ENCODE measurements at places on chromosomes 5 and 9. TPM values are rescaled to one million over a fixed set of nuclear protein-coding genes. Genes with fewer than 3 reads are reported as not detected.

- no peak for DNase-seq
These were observed 56.8 kb upstream of the TMEM252 start for GRCh38 chr9:68597362-68597997.

The AJM1 gene
- 7.7 TPM for polyA plus RNA-seq

- DNase-seq, result no peak
These were observed 138.8 kb downstream of the DROSHA start for GRCh38 chr5:31393126-31393525.

The DRD1 gene
- polyA plus RNA-seq, result 0.25 TPM

The ZBTB6 gene
- 2.4 TPM for polyA plus RNA-seq

The CCIN gene
- 0.23 TPM for polyA plus RNA-seq

GRCh38 chr5:132774896-132775295 is 2.1 kb downstream of the SEPTIN8 start:
- DNase-seq, result no peak

DNA sequence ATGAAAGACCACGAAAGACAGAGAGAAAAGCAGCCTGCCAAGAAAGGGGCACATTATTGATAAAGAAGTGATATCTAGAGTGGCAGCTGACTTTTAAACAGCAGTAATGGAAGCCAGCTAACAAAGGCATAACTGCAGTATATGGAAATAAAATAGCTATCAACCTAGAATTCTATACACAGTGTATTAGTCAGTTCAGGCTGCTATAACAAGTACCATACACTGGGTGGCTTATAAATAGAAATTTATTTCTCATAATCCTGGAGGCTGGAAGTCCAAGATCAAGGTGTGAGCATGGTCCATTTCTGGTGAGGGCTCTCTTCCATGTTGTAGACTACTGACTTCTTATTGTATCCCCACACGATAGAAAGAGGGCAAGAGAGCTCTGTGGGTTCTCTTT is 109.8 kb downstream of the DEPDC1B start:
- no peak for DNase-seq

DNA sequence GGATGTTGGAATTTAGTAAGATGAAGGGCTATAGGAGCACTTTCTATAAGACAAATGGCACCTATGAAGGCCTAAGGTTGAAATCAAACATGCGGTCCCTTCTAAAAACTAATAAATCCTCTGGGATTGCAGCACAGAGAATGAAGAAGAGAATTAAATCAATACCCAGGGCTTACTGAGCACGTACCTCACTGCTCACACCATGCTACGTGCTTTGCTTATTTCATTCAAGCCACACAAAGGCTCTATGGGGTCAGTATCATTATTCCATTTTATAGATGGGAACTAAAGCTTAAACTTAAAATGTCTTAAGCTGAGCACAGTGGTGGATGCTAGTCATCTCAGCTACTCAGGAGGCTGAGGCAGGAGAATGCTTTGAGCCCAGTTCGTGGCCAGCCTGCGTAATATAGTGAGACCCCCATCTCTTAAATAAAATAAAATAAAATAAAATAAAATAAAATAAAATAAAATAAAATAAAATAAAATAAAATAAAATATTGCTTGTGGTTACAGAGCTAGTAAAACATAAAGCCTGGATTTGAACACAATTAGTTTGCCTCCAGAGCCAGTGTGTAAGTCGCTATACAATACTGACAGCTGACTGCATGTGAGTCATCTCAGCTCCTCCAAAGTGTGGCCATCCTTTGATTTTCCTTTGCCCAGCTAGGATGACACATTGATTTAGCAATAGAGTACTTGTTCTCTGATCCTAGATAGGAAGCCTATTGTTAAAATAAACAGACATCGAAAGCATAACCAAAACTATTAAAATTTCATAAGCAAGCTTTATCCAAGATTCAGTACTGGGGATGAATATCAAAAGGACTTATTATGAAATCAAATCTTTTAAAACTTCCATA is 20.9 kb upstream of the DPYSL3 start:
- DNase-seq, result no peak

DNA sequence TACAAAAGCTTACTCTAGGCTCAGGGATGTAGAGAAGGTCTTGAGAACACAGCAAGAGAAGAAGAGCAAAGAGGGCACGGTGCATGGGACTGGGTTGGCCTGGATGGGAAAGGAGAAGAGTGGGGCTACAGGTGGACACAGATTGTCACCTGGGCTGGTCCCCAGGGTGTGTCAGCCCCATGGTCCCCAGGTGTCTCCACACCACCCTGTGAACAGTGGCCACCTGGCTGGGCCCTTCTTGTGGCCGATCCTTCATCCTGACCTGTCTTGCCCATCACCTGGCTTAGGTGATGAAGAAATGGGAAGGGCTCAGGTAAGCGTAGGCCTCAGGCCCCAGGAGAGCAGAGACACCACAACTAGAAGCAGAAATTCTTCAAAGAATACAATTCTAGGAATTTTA is 188.9 kb downstream of the TENT4A start:
- no peak for DNase-seq

- no peak for DNase-seq
These were observed 161.6 kb upstream of the TSLP start for GRCh38 chr5:110909950-110910349.

The FREM1 gene
- 12.0 TPM for polyA plus RNA-seq

DNA sequence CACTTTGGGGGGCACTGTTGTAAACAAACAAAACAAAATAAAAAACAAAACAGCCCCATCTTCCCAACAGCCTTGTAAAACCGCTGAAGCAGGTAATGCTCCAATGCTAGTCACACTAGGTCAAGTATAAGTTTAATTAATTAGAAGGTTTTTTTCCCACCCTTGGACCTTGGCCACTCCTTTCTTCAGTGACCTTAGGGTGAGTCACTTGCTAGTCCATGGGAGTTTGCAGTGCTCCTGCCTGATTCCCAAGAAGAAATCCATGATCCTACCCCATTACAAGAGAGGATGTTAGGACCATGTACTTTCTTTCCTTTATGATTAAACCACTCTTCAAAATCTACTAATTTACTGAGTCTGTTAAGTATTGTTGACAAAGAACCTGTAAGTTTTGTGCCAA is 192.2 kb upstream of the CDKN2B start:
- DNase-seq, result no peak

The TMEM38B gene
- 22.0 TPM for polyA plus RNA-seq

The TNFSF8 gene
- polyA plus RNA-seq, result not detected

GRCh38 chr9:134738869-134739659 is 97.5 kb downstream of the COL5A1 start:
- peak; percentile 84 for DNase-seq

- no peak for DNase-seq
These were observed 291.9 kb downstream of the SPOCK1 start for GRCh38 chr5:137207023-137207760.

The PFN3 gene
- polyA plus RNA-seq, result not detected

The IFNA2 gene
- not detected for polyA plus RNA-seq

GRCh38 chr9:119367683-119368075 is 1.6 kb downstream of the BRINP1 start:
- DNase-seq, result no peak

- DNase-seq, result peak; percentile 67
These were observed 616 bp downstream of the ABL1 start for GRCh38 chr9:130835441-130836298.

The C5orf24 gene
- 27.3 TPM for polyA plus RNA-seq

GRCh38 chr9:136539427-136540421 is 6.1 kb downstream of the NOTCH1 start:
- DNase-seq, result peak; percentile 79

GRCh38 chr9:130193531-130194377 is 21.6 kb downstream of the NCS1 start:
- DNase-seq, result no peak

DNA sequence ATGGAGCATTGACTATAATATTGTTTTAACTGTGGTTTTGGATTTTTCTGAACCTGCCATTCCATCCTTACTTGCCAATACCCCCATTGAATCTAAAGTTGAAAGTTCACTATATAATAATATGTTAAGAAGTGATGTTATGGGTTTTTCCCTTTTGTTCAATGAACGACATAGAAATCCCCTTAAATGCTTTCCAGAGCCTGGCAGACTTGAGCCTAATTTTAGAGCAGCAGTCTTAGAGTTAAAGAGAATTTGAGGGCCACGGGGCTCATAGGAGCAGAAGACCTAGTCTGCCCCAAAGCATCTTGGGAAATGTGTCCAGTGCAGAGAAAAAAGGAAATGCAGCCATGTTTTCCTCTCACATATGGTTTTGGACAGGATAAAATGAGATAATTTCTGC is 146.1 kb upstream of the SLC44A1 start:
- no peak for DNase-seq

The HNRNPK gene
- 398 TPM for polyA plus RNA-seq

- no peak for DNase-seq
These were observed 2.8 kb downstream of the PRR7 start for GRCh38 chr5:177449140-177450061.

Measured in hepatocyte (in vitro differentiated cells).